NCI-H1105 treated with DMSO at 0.1 percent for 48 hours (cell line): ENCODE measurements at places on chromosomes 4 and X.

GRCh38 chrX:131728295-131729145, 184.6 kb downstream of the OR13H1 start:
- DNase-seq: no peak

- no peak for DNase-seq
Observed at GRCh38 chr4:127777487-127777886, 4.6 kb upstream of the HSPA4L start.

DNA sequence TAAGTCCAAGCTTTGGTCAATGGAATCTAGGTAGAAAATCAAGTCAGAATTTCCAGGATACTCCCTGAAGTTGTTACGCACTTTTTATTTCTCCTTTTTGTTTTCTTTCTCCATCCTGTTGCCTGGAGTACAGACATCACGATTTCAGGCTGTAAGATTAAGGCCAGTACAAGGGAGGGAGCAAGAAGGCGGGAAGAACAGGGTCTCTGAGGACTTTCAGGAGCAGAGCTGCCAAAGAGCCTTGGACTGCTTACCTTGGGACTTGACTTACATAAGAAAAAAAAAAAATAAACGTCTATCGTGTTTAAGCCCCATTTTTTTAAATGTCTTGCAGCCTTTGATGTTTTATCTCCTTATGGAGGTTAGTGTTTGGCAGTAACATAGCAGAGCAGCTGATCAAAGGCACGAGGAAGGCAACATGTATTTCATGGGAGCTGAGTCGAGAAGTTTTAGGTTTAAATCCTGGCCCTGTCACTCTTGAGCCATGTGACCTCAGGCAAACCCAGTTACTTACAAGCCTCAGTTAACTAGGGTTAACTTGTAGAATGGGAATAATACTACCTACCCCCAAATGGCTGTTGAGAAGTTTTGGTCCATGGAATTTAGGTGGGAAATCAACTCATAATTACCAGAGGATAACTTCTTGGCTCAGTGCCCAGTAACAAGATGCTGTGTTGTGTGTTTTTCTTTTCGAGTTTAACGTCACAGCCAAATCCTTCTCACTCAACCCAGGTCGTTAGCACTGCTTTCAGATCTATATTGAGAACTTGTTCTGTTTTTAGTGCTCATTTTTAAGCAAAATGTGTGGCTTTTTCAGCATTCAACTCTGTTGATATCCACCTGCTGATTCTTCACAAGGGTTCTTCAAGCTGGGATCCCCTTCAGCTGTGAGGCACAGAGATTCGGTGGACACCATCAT, 106.8 kb downstream of the CLNK start:
- DNase-seq: peak; percentile 43

DNA sequence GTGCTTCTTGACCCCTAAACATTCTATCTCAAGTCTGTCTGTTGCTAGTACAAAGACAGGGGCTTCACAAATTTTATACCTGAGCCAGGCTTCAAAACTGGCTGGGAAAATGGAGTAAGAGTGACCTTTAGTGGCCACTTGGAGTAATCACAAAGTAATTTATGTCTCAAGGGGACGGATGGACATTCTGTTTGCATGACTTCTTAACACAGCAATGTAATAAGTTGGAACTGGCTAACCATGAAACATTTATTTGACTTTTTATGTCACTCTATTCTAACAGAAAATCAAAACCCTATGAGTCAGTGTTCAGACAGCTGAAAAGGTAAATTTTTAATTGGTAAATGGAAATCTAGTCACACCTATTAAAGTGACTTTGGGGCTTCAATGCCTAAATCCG, 600.6 kb downstream of the ANKRD50 start:
- DNase-seq: peak; percentile 33

DNA sequence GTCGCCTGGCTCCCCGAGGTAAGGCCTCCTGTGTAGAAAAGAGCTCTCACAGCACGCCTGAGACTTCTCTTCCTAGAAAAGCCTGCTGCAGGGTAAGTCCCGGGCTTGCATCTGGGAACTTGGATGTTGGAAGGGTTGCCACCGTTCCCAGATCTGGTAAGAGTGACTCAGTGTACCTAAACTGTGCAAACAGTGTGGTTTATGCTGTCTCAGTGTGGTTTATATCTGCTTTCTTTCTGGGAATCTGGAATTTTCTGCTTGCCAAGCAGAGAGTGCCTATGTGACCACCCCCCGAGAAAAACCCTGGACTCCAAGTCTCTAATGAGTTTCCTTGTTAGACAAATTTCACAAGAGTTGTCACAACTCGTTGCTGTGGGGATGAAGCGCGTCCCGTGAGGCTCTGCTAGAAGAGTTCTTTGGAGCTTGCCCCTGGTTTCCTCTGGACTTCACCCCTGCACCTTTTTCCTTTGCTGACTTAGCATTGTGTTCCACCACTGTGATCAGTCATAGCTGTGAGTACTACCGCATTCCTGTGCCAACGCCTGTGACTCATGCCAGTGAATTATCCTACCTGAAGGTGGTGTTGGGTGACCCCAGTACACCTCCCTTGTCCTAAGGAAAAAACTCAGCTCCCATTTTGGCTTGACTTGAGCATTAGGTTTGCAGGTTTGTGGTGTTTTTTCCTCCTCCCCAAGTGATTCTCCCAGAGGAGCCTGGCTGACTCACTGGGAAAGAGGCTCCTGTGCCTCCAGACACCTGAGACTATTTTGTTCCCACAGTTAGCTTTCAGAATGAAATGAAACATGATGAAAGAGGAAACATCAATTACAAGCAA, 14.5 kb downstream of the SLC2A9 start:
- DNase-seq: no peak

GRCh38 chr4:26736621-26737020, 124.0 kb upstream of the STIM2 start:
- DNase-seq: no peak

DNA sequence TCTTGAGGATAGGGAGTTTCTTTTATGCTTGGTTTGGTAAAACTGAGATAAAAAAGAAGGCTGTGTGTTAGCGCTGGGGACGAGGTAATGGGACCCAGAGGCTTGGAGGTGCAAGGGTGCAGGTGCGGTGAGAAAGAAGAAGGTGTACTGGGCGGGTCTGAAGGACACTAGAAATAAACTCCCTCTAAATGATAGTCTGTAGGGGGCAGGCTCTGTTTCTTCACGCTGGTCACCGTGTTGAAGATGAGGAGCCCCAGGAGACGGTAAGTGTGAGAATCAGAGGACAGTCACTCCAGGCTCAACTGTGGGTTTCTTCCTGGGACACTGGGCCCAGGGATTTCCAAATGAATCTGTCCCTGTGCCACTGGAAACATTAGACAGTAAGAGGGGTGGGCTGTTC, 131.4 kb downstream of the SORBS2 start:
- no peak for DNase-seq

DNA sequence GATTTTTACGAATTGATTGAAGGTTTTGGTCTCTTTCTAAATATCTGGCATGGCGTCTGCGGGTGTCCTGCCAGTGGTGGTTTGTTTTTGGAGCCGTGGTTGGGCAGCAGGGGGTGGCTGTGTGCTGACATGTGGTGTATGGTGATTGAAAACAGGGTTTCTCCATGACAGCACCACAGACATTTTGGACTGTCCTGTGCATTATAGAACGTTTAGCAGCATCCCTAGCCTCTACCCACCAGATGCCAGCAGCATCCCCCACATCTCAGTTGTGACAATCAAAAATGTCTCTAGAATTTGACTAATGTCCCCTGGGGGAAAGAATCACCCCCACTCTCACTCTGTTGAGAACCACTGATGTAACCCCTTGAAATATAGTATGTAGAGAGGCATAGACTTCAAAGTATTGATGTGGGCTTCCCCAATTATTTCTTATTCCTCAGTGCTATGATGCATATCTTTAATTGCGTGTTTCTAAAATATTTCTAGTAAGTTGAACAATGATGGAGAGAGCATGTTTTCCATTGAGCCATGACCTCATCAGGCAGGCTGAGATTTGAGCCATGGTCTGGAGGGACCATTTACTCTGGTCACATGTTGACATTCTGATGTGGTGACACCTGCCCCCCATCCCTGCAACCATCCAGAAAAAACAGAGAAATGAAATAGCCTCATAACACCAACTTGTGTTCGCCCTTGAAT, 77.4 kb upstream of the MID1 start:
- no peak for DNase-seq

- DNase-seq: no peak
Observed at GRCh38 chrX:39640866-39641265, 456.9 kb downstream of the BCOR start.

DNA sequence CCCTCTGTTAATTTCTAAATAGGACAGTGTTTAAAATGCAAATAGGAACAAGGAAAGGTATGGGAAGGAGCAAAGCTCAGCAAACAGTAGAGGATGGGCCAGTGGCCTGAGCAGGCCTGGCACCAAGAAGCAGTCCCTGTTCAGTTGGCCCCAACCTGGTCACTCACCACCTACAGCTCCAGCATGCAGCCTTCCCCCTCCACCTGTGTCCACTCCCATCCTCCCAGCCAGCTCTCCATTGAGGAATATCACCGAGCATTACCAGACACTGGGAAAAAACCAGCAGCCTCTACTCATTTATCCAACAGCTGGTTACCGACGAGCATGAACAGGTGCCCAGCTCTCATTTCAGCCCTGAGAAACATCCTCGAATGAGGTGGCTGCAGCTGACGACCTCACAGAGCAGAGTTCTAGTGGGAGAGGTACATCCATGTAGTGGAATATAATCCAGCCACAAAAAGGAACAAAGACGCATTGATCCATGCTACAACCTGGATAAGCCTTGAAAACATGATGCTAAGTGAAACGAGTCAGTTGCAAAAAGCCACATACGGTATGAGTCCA, 25.6 kb downstream of the CD99L2 start:
- DNase-seq: no peak

GRCh38 chrX:3712051-3712869, 1.2 kb downstream of the PRKX start:
- no peak for DNase-seq

DNA sequence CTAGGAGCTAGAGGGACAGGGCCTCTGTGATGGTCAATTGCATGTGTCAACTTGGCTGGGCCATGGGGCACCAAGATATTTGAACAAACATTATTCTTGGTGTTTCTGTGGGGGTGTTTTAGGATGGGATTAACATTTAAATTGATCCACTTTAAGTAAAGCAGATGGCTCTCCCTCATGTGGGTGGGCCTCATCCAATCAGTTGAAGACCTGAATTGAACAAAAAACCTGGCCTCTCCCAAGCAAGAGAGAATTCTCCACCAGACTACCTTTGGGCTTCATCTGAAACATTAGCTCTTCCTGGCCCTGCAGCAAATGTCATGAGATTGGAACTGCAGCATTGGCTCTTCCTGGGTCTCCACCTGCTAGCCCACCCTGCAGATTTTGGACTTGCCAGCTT, 207.1 kb upstream of the ATP6AP2 start:
- DNase-seq: no peak

- DNase-seq: no peak
Observed at GRCh38 chrX:153468008-153468580, 2.3 kb downstream of the HAUS7 start.

- DNase-seq: no peak
Observed at GRCh38 chr4:152431784-152432183, 104.1 kb downstream of the FBXW7 start.

GRCh38 chr4:36549252-36549651, 267.8 kb downstream of the DTHD1 start:
- no peak for DNase-seq
